Amniotic stem cell (primary cell): ENCODE measurements at places on chromosomes 5 and 9.

GRCh38 chr5:173232499-173233346 is 2.3 kb downstream of the NKX2-5 start:
- DNase-seq: no peak

DNA sequence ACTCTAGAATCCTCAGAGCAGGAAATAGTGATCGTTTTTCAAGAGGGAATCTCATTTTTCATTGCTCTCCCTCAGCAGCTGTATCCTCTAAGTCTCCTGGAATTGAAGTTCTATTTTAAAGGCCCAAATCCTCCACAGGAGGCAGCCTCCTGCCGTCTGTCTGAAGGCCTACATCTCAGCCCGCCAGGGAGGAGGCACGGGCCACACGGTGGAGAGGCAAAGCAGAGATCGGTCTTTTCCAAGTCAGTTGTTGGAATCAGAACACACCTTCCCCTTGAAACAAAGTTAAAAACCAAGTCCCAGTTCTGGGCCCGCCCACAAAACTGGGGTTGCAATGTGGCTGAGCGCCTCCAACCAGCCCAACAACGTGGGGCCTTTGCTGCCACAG is 68.7 kb downstream of the RAPGEF1 start:
- DNase-seq: no peak

DNA sequence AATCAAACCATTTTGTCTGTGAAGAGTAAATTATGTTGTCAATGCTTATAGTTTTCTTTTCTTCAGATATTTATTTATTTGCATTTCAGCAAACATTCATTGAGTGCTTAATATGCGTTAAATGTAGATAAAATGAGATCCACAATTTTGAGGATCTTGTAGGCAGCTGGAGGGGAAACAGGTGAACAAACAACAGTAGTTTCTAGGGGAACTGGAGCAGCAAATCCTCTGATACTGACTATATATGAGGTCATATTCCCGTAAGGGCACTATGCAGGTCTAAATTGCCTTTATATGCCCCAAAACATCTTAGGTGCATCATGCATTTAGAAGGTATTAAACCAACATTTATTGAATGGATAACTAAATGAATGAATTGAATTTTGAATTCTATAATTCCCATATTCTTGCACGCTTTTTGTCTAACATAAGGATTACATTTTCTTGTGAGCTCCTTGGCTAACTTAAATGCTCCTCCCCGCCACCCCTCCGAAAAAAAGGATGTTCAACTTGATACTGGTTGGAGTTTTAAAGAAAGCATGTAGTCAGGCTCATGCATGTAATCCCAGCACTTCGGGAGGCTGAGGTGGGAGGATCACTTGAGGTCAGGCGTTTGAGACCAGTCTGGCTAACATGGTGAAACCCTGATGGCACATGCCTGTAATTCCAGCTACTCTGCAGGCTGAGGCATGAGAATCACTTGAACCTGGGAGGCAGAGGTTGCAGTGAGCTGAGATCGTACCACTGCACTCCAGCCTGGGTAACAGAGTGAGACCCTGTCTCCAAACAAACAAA is 299.8 kb downstream of the TMEM38B start:
- DNase-seq: no peak

DNA sequence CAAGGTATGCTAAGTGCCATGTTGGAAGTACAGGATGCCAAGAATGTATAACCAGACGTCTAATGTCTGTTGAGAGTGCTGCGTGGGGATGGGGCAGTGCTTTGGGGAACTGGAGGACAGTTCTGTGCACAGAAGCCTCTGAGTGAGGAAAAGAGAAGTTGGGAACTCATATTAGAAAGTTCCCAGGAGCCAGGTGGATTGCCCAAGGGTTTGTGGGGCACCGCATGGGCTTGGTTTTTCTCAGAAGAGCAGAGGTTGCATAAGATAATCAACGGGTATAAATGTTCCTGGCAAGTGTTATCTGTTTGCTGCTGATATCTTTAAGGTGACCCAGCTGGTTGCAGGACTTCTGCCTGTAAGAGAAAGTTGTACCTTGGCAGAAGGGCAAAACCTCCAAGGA is 13.1 kb downstream of the HRH2 start:
- DNase-seq: no peak

- DNase-seq: no peak
These were observed 26.5 kb downstream of the AQP7 start for GRCh38 chr9:33375841-33376321.

DNA sequence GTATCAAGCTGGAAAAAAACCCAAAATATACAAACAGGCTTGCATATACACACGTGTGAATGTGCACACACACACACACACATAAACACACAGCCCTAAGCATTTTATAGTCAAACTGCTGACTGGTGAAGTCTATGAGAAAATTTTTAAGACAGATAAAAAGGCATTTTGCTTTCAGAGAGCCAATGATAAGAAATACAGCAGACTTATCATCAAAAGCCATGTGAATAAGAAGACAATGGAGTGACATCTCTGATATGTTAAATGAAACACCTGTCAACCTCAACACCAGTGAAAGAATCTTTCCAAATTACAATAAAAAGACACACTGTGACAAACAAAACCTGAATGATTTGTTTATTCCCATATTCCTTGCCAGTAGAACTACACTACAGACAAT is 233.3 kb downstream of the CDH9 start:
- DNase-seq: no peak

DNA sequence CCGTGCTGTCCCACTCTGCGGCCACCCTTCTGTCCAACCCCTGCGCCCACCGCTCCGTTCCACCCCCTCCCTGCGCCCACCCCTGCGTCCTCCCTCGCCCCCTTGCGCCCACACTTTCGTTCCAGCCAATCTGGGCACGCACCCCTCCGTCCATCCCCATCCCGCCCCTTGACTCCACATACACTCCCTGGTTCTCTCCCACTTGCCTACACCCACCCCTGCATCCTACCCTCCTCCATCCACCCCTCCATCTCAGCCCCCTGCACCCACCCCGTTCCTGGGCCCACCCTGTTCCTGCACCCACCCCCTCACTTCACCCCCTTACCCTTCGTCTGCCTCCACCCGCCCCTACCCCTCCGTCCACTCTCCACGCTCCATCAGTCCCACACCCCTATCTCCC is 7.0 kb downstream of the ADAMTS13 start:
- DNase-seq: no peak

GRCh38 chr9:3018691-3019230 is 174.9 kb upstream of the PUM3 start:
- no peak for DNase-seq

DNA sequence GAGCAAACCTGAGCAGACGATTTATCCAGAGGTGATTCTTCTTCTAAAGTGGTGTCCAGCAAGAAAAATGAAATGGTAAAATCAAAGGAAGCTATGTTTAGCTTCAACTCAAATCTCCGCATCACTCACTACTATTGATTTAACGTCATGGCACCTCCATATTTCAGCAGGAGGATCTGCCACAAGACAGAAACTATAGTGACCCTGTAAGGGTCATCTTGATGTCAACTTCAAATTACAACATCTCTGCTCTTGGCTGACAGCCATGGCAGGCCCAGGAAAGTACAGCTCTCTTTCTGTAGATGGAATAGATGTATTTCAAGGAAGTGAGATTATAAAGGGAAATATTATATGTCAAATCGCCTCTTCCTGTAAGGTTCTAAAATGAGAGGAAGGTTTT is 10.1 kb upstream of the EFNA5 start:
- no peak for DNase-seq

- no peak for DNase-seq
These were observed 144.0 kb upstream of the PLPPR1 start for GRCh38 chr9:100884518-100884917.

DNA sequence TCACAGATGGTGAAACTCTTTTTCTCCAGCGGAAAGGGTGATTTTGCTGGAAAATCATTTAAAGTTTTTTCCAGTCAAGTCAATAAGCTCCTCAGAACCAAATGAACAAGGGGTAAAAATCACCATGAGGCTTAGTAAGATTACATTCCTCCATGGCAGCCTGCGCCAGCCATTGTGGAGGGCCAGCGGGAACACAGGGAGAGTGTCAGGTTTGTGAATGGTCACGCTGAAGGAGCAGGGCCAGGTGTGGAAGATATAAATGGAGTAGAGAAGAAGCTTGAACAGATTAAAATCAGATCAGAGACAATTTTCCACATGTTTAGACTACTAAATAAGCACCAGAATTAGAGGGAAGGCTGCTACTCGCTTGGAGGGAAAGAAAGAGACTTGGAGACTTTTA is 208.8 kb downstream of the NR3C1 start:
- no peak for DNase-seq

DNA sequence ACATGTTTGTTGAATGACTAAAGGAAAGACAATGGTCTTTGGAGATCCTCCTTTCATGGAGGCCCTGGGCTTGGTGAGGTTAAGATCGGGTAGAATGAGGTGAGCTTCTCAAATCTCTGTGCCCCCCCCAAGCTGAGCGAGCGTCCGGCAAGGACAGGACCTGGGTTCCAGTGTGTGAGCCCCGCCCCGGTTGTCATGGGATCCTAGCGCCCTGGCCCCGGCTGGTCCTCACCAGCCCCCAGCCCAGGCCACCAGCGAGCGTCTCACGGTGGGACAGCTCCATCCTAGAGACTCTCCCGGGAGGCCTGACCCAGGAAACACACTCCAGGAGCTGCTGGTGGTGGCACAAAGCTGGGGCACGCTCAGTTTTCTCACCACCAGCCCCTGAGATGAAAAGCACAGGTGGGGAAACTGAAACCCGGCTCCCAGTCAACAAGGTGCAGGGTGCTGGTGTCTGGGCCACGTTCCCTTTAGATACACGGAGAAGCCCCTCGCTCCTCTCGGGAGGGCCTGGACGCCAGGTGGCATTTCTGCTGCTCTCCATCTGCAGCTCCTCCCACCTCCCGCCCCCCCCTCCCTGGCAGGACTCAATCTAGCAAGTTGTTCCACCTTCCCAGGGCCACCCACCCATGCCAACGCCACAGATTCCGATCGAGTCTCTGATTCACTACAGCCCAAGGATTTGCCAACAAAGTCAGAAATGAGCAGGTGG is 131.3 kb upstream of the PPP1R26 start:
- no peak for DNase-seq
